ENCODE measurements at places on chromosomes 7 and 10.

- no peak for DNase-seq
Measured at GRCh38 chr10:87670586-87670985, 10.9 kb downstream of the PAPSS2 start.

DNA sequence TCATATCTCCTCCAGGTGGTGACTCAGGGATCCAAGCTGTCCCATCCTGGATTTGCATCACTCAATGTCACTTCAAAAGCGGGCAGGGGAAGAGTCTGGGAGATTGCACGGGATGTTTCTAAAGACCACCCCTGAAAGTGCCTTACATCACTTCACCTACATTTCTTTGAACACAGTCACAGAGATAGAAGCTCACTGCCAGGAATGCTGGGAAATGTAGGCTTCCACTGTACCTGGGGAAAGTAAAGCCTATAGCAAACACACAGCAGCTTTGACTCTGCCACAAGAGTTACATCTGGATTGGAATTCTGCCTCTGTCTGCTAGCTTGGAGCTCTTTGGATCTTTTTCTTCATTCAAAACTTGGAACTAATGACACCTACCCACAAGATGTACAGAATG, 300.9 kb downstream of the WDR11 start:
- no peak for DNase-seq

- DNase-seq: no peak
Measured at GRCh38 chr10:79246606-79247275, 100.5 kb upstream of the PPIF start.

GRCh38 chr7:56033671-56034432, 17.4 kb downstream of the PSPH start:
- peak; percentile 24 for DNase-seq

GRCh38 chr10:68179016-68179415, 52.9 kb downstream of the ATOH7 start:
- no peak for DNase-seq

- no peak for DNase-seq
Measured at GRCh38 chr10:101828766-101829551, 10.7 kb upstream of the OGA start.

DNA sequence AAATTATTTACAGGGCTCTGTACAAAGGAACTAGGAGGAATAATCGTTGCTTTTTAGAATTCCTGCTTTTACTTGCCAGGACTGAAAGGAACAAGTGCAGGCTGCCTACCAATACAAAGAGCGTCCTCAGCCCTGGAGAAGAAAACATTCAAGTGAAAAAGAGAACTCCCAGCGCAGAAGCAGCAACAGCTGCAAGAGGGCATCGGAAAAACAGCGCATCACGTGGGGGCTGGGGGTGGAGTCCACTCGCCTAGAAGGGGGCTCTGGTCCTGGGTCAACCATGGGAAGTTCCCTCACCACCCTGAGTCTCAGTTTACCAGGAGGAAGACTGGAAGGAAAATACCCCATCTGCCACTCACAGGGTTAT, 385 bp upstream of the C10orf90 start:
- DNase-seq: no peak

DNA sequence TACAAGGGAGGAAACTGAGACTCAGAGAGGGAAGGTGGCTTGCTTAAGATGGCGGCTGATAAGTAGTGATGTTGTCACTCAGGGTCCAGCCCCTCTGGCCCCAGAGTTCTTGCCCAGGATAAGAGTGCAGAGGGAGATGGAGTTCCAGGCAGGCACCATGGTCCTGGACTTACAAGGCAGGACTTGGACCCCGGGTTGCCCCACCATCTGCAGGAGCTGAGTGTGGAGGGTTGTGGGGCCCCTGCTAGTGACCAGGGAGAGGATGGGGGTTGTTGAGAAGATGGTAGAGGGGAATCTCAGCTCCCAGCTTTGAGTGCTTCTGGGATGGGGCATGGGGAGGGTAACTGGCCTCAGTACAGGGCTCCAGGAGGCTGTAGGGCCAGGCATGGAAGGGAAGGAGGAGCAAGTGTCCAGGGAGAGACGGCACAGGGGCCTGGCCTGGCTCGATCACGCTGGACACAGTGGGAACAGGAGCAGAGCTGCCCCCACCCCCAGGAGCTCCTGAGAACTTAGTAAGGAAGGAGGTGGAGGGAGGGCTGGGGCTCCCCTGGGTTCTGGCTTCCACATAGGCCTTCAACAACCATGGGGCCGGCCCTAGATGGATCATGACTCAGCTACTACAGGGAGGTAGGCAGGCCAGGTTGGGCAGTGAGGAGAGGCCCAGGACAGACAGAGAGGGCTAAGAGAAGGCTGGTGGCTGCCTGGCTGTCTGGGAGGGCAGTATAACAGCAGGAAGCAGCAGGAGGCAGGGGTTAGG, 28.2 kb downstream of the PPIF start:
- DNase-seq: no peak

All from stimulated activated CD8-positive, alpha-beta memory T cell treated with anti-CD3 and anti-CD28 coated beads, Interleukin-7, amount 100 ng/mL, for 1 hour (primary cell).